Lung microvascular endothelial cell (primary cell): ENCODE measurements at places on chromosomes 3 and 15. TPM values are rescaled to one million over a fixed set of nuclear protein-coding genes. Genes with fewer than 3 reads are reported as not detected.

DNA sequence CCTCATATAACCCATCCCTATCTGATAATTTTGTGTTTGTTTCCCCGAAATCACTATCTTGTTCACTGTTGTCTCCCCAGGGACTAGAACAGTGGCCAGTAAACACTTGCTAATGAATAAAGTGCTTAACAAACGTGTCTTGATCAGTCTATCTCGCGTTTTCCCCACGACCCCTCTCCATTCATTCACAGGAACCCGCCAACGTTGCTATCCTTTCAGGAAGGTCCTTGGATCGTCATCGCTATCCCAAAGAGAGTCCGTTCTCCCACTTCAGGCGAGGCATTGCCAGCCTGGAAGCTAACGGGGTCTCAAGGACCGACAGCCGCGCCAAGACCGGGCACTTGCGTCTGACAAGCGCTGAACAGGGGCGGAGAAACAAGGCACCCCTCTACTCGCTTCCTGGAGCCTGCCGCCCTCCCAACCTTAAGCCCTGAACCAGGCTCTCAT lies 344 bp downstream of the LINS1 start:
- no peak for DNase-seq

DNA sequence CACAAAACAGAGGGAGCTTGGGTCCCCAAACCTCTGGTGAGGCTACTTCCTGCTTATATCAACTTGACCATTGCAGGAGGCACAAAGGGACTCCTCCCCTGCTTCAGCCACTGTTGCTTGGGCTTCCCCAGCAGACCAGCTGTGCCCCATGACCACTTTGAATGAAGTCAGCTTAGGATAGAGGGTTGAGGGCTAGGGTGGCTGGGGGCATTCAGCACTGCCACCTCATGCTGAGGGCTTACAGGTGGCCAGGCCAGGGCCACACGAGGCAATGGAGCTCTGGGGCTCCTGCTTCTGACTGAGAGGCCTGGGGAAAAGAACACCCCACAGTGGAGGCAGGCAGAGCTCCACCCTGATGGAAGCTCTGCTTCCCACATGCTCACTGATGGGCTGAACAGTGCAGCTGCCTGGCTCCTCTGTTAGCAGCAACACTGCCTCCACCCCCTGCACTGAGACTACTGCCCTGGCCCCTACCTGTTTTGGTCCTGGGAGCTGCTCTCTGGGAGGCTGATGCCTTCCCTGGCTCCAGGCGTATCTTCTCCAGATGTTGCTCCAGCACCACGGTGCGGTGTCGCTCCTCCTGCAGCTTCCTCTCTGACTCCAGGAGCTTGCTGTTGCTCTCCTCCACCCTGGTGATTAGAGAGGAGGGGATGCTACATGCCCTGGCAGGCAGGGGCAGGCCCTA lies 10.2 kb upstream of the HHATL start:
- no peak for DNase-seq

- DNase-seq, result no peak
Observed at GRCh38 chr3:18194431-18194830, 230.7 kb downstream of the SATB1 start.

DNA sequence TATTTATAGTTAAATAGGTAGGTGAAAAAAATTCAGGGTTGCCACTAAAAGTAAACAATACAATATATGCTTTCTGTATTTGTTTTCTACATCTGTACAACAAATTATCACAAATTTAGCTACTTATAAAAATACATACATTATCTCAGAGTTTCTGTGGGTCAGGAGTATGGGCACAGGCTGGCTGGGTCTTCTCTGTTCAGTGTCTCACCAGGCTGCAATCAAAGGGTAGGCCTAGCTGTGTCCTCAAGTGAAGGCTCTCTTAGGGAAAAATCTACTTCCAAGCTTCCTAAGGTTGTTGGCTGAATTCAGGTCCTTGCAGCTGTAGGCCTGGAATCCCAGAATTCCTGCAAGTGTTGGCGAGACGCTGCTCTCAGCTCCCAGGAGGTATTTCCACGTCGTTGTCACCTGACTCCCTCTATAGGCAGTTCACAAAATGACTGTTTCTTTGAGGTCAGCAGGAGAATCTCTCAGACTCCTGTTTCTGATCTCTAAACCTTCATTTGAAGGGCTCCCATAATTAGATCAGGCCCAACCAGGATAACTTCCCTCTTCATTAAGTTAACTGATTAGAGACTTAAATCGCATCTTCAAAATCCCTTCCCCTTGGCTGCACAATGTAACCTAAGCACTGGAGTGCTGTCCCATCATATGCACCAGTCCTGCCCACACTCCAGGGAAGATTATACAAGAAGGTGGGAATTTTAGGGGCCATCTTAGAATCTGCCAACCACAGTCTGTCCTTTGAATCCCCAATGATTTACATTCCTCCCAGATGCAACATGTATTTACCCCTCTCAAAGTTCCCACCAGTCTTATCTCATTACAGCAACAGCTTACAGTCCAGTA lies 296.6 kb downstream of the SUCLG2 start:
- DNase-seq, result peak; percentile 36

- DNase-seq, result no peak
Observed at GRCh38 chr15:38685686-38686339, 121.2 kb upstream of the RASGRP1 start.

GRCh38 chr3:152593242-152593641 lies 241.7 kb upstream of the P2RY1 start:
- no peak for DNase-seq

GRCh38 chr3:117629505-117629904 lies 919.9 kb downstream of the TUSC7 start:
- DNase-seq, result no peak

DNA sequence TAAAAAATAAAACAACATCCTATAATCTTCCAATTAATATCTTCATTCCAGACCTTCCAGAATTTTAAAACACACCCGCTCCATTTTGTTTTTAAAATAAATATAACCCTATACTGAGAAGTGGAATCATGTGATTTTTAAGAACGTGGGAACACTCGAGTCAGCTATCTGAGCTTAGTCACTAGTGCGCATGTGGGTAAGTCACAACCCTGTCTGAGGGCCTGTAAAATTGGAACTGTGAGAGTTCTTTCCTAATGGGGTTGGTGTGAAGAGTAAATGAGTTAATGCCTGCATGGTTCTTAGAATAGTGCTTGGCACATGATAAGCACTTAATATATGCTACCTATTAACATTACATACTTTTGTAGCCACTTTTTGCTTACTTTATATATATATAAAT lies 19.9 kb upstream of the POLR2M start:
- no peak for DNase-seq

- DNase-seq, result peak; percentile 64
Observed at GRCh38 chr15:55884223-55884622, 109.2 kb downstream of the NEDD4 start.

DNA sequence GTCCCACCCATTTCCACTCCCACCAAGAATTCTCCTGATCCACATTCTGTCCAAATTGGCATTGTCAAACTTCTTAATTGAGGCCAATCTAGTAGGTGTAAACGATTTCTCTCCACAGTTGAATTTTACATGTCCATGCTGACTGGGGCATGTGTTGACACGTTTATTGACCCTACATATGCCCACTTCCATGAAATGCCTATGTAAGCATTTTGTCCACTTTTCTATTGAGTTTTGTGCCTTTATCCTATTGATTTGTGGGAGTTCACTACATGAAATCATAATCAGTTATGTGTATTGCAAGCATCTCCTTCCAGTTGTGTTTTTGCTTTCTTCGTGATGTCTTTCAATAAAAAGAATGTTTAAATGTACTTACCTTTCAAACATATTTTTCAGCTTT lies 141.7 kb upstream of the NSMCE3 start:
- DNase-seq, result no peak

SIDT1 gene
- not detected in 2 replicates for total RNA-seq

SERINC4 gene
- not detected in 2 replicates for total RNA-seq

STAC gene
- total RNA-seq, result 0.40 and 2.6 TPM in 2 replicates

RSL24D1 gene
- 52.7 and 59.7 TPM in 2 replicates for total RNA-seq

CMTM8 gene
- 1.6 and 2.2 TPM in 2 replicates for total RNA-seq

FGF12 gene
- 0.87 and 1.6 TPM in 2 replicates for total RNA-seq

TMC3 gene
- not detected in 2 replicates for total RNA-seq

C2CD4A gene
- total RNA-seq, result 0.60 and 0.87 TPM in 2 replicates
